Ammon's horn (tissue), 1 donor: ENCODE measurements at places on chromosomes 1 and 21.

DNA sequence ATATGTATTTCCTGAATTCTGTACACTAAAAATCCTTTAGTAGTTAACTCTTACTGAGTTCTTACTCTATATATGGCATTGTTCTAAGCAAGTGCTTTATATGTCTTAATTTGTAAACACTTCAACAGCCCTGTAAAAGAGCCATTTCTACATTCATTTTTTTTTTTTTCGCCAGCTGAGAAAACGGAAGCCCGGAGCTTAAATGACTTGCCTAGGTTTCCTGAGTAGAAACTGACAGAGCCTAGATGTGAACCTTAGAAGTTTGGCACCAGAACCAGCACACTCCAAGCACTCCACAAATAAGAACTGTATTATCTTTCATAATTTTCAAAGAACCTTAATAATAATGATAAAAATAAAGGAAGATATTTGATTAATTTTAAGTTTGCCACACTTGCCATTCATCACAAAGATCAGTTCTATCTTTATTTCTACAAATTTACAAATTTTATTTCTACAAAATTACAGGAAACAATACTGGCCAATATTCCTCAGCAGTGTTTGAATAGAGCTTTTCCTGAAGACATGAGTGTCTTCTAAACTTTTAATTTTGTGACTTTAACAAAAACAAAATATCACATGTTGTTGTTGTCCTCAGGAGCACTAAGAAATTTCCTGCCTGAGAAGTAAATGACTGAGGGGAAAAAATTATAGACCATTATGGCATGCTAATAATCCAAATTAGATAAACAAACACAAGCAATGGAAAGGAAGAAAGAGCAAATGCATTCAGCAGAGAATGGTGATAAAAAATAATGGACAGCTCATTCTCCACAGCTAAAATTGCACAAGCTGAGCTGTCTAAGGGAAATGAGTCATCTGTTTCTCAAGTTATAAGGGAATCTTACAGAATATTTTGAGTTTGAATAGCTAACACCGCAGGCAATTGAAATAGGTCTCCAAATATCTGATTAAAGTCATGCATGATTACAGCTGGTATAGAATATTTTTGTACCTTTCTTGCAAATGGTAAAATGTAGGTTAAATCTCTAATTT is 71.2 kb downstream of the DPYD start:
- no peak for DNase-seq

- DNase-seq: no peak
Measured at GRCh38 chr1:29541631-29542030, 305.3 kb downstream of the PTPRU start.

- no peak for DNase-seq
Measured at GRCh38 chr21:29230551-29231261, 68.0 kb upstream of the BACH1 start.

GRCh38 chr1:239725933-239726332 is 339.6 kb downstream of the CHRM3 start:
- DNase-seq: no peak

GRCh38 chr1:183315991-183316758 is 102.0 kb downstream of the NMNAT2 start:
- no peak for DNase-seq
